Activated CD4-positive, alpha-beta T cell treated with anti-CD3 and anti-CD28 coated beads for 48 hours (primary cell): ENCODE measurements at places on chromosomes 1 and 21.

- DNase-seq, result no peak
These were observed 221.9 kb upstream of the DUSP10 start for GRCh38 chr1:221963742-221964141.

DNA sequence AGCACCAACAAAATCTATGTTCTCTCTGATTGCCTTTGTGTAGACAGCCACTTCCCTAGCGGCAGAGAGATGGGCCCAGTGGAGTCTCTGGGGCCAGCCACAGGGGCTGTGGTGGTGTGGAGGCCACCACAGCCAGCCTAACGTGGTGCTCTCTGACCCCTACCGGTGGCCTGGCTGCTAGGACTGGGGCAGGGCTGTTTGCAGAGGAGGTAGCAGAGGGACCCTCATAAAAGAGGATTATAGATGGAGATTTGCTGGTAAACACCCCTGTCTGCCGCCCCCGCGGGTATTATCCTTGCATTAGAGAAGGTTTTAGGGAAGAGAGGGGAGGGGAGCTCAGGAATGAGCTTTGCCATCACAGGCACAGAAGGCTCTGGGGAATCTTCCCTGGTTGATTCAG is 310.3 kb upstream of the VAMP3 start:
- no peak for DNase-seq

GRCh38 chr1:225462429-225462713 is 34.5 kb upstream of the LBR start:
- DNase-seq, result no peak

DNA sequence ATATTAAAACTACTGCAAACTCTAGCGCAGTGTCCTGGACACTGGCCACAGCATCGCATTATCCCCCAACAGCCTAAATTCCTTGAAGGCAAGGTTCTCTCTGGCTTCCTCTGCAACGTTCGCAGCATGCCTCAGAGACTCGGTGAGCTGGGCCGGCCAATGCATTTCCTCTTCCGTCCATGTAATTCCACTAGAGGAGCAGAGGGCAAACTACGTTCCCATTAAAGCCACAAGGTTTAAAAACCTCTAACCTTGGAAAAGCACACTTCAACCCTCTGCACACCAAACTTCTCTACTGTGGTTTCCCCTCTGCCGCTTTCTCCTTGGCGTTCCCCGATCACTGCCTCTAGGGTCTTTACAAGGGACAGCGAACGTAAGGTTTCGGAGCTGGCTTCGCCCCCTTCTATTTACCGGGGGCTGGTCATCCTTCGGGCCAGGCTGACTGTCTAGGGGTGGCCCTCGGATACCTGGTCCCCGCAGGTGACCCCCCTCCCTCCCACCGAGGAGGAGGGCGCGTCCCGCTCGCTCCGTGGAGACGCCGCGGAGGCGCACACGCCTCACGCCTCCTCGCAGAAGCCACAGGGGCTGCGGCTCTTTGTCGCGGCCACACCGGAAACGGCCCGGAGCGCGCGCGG is 456 bp upstream of the SMYD2 start:
- DNase-seq, result peak; percentile 32

DNA sequence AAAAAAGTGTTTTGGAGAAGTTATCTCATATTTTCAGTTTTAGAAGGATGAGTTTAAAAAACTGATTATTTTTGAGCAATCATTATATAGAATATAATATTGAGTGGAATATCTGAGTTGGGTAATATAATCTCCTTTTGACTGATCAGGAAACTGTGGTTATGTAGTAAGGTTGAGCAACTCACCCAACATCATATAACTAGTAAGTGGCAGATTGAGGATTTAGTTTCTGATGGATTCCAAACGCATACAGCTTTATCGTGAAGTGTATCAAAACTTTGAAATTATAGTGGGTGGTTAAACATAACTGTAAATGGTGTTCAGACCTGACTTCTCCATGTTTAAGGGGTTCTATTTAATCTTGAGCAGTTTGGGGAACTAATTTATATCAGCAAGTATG is 98.6 kb downstream of the OLFM3 start:
- no peak for DNase-seq

DNA sequence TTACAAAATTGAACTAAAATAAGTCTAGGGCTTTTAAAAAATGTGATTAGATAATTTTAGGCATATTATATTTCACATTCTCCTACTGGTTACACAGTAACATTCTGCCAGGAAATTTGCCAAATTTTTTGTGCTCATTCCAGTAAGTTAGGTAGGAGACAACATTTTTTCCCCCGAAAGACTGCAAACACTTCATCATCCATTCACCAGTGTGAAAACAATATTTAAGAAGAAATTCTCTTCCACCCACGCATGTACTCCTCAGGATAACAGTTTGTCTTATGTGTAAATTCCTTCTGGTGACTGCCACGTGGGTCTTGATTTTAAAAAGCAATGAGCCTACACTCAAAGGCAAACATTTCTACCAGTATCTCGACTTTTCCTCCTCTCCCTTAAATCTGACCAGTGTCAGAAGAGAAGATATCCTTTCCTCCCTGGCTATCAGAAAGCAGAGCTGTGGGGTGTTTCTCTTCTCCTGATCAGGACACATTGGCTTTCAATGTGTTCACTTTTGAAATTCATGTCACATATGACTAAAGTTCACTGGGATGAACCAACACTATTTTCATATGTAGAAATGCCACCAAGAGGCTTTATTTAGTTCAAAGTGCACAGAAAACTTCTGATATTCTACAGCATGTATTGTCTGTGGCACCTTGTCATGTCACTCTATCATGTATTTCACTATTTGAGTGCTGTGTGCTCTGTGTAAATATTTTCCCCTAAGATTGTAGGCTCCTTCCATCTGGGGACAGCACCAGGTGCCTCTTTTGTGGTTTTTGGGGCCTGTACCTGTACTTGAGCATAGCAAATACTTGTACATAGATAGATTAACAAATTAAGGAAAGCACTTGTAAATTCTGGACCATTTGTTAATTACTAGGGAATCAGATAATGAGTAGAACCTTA is 38.6 kb downstream of the LHX9 start:
- no peak for DNase-seq

GRCh38 chr1:202013603-202014002 is 3.2 kb downstream of the ELF3 start:
- DNase-seq, result no peak

GRCh38 chr1:38375035-38375434 is 328.4 kb upstream of the POU3F1 start:
- DNase-seq, result no peak

GRCh38 chr1:67484492-67484891 is 54.3 kb upstream of the SERBP1 start:
- DNase-seq, result no peak

GRCh38 chr21:33189237-33189636 is 40.5 kb upstream of the IFNAR2 start:
- no peak for DNase-seq

- no peak for DNase-seq
These were observed 33.8 kb downstream of the PEX14 start for GRCh38 chr1:10508511-10508951.

DNA sequence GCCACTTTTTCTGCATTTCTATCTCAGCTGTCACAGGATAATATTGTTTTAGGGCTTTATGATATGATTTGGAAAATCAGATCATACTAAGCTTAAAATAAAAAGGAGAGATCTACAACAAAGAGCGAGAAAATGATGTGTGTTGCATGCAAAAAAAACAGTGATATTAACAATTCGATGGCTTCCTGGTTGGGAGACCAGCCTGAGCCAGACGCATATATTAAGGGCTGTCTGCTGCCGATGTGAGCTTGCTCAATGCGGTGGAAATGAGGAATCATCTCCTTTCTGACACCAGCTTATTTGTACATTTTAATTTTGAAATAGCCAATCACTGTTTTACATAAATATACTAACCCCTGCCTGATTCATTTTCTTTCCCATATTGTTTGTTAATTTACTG is 862.6 kb downstream of the USP25 start:
- no peak for DNase-seq

- DNase-seq, result peak; percentile 35
These were observed 509.7 kb downstream of the AJAP1 start for GRCh38 chr1:5164158-5164557.

DNA sequence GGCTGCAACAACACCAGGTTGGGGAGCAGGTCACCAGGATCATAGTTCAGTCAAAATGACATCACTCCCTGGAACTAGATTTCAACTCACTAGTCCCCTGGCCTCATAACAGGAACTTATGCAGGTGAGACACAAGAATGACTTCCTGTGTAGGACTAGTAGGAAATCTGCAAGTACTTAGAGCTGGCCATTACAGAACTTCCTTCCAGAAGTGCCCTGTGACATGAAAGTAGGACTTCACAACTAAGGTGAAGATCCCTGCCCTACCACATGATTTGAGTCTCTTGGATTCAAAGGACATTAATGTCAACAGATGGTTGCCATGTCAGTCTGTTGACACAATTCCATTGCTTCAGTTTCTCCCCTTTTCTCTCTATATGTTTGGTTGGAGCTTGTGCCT is 223.1 kb downstream of the RPS6KC1 start:
- DNase-seq, result no peak

- DNase-seq, result no peak
These were observed 885 bp upstream of the PROX1 start for GRCh38 chr1:213986925-213987250.

DNA sequence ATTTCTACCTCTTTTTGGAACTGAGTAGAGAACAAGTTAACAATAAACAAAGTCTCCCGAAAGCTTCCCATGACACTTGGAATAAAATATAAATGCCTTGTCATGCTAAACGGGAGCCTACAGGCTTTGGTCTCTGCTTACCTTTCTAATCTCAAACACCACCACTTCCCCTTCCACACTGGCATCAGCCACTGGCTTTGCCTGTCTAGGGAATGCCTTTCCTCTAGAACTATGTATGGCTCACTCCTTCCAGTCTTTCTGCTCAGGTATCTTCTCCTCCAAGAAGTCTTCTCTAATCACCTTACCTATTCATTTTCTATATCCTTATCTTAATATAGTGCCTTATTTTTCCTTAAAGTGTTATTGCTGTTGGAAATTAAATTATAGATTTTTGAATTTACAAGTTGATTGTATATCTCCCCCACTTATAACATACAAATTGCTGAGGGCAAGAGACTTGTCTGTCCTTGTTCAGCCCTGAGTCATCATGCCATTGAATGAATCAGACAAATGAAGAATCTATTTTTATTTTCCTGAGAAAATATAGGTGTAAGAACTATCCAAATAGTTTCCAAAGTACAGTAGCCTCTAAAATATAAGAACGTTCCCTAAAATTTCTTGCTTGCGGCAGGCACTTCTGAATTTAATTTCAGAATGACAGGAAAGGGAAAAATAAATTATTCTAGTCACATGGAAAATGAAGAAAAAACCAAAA is 119.2 kb downstream of the TM2D1 start:
- no peak for DNase-seq

GRCh38 chr1:51139474-51139873 is 37.4 kb downstream of the C1orf185 start:
- no peak for DNase-seq

DNA sequence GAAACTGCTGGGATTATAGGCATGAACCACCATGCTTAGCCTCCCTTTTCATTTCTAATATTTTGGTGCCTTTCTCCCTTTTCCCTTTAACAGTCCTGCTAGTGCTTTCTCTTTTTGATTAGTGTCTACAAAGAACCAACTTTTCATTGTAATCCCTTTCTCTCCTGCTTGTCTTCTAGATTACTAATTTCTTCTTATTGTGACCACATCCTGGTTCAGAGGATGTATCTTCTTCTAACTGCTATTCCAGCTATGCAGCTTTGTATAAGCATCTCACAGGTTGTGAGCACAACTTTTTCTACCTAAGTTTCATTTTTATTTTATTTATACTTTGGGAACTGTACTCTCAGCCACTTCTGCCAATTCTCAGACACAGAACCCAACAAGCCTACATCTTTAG is 14.7 kb downstream of the ZNF648 start:
- DNase-seq, result no peak

- no peak for DNase-seq
These were observed 23.8 kb upstream of the KCNA10 start for GRCh38 chr1:110542725-110543124.

DNA sequence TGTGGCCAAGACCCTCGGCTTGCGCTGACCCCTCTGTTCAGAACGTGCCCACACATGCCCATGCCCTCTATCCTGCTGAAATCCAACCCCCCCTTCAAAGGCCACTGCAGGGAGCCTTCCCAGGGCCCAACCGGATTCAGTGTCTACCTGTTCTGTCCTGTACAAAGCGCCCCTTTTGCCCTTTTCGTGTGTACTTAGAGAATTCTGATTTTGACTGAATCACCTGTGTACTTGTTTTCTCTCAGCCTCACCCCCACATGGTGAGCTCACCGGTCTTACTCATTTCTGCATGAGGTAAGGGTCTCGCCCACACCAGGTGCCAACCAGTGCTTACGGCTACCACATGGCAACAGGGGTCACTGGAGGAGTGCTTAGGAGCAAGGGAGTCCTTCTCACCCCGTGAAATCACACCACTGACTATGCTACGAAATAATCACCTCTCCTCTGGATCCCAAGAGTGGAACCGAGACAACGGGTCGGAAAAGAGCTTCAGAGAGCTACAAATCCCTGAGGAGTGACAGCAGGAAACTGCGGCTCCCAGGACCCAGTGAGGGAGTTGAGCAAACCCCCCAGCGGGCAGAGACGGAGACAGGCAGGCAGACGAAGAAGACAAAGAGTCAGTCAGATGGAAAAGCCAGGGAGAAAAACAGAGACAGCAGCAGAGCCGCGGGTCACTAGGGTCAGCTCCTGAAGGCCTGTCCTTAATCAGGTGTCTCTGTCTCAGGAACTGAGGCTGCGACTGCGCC is 2.1 kb upstream of the S100A2 start:
- DNase-seq, result peak; percentile 84

GRCh38 chr1:195704028-195704427 is 904.2 kb downstream of the KCNT2 start:
- DNase-seq, result no peak

DNA sequence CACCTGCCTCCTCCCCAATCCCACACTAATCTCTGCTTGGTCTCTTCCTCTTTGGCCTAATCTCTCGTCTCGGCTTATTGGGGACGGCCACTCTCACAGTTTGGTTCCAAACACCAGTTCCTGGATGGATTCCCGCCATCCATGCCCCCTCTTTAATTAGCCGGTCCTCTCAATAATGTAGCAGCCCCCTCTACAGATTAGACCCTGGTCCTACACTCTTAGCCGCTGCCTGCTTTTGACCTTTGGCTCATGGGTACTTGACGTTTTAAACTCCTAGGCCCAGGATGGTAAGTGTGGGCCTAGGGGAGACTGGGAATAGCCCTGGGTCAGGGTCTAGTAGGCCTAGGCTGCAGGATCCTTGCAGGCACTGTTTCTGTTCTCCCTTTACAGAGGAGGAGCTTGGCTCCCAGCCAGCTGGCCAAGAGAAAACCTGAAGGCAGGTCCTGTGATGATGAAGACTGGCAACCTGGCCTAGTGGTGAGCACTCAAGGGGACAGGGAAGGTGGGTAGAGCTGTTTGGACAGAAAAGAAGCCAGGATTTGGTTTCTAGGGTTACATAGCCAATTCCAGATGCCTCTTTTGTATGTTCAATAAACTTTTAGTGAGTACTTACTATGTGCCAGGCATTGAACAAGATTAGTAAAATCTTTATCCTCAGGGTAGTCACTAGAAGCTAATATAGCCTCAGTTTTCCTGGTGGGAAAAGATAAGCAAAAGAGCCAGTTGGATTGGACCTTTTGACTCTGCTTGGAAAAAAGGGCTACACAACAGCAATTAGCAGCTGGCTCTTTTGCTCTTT is 758 bp downstream of the RAD54L start:
- peak; percentile 69 for DNase-seq
